ENCODE measurements at places on chromosomes 1 and 21.

GRCh38 chr1:60668585-60668984 is 413.8 kb upstream of the NFIA start:
- no peak for DNase-seq

DNA sequence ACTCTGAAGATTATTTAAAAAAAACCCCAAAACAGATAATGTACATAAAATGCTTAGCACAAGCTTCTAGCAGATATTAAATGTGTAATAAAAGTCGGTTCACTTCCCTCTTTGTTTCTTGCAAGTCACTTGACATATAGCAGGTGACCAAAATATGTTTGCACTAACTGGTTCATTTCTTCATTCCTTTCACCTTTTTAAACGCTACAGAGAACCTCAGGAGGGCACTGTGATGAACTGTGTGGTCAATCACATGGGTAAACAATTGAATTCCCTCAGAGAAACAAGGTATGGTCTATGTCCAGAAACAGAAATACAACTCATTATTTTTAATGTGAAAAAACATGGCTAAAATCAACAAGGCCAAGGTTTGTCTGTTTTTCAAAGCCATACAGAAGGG is 51.3 kb upstream of the BCL10 start:
- no peak for DNase-seq

DNA sequence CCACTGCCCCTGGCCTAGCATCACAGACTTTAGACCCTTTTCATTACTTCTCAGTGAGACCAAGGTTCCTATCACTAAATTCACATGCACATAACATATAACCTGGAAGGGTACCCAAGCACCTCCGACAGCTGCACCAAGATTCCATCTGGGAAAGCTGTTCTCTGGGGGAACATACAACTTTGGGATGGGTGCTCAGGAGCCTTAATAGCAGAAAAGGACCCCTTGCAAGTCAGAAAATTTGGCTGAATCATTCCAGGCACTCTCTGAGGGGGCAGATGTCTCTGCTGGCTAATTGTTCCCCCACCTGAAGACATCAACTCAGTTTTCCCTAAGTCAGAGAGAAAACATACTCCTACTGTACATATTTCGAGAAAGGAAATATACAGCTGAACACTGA is 41.3 kb upstream of the PSEN2 start:
- DNase-seq = no peak

- DNase-seq = peak; percentile 82
Observed at GRCh38 chr1:54312796-54313316, 93.3 kb downstream of the SSBP3 start.

DNA sequence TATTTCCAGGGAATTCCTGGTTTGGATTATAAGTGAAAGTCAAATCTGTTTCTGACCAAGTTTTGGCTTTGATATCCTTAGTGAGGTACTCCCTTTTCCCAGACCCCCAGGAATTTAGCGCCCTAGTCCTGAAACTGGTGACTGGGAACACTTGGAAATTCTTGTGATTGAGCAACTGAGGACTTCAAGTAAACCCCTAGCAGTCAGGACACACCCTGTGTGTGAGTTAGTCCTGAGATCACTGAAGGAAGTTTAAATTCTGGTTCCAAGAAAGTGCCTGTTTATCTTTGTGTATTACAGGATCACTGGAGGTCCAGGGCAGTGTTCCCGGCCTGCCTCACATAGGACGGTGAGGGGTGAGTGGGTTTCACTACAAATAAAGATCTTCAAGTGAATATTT is 95.1 kb upstream of the F3 start:
- no peak for DNase-seq

GRCh38 chr1:204659056-204659455 is 26.5 kb downstream of the LRRN2 start:
- no peak for DNase-seq

- no peak for DNase-seq
Observed at GRCh38 chr1:80367058-80367457, 1360.5 kb upstream of the ADGRL4 start.
